ENCODE measurements at places on chromosomes 6 and 20. TPM values are rescaled to one million over a fixed set of nuclear protein-coding genes. Genes with fewer than 3 reads are reported as not detected.

GTSF1L gene
- total RNA-seq, result not detected

GRCh38 chr6:10510592-10511367 is 10.4 kb upstream of the GCNT2 start:
- no peak for DNase-seq

GRCh38 chr6:90286884-90287488 is 9.7 kb downstream of the BACH2 start:
- DNase-seq, result peak; percentile 23

PROCR gene
- total RNA-seq, result 56.6 TPM

FAM217A gene
- not detected for total RNA-seq

DNA sequence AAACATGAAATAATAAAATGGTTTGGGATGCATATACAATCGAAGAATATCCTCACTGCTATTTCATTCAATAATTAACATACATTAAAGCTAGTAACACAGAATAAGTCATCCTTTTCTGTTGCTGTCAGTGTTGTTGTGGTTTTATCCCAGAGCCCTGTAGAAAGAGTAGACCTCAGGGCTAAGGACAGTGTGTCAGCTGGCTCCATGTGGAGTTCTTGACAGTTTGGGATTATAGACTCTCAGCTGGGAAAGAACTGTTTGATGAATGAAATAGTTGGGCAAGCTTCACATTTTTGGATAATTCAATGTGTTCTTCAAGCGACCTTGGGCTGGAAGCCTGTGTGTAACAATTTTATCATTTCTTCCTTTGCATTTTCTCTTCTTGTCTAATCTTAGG is 10.1 kb downstream of the UTRN start:
- DNase-seq, result no peak

GRCh38 chr6:6256259-6256658 is 64.2 kb downstream of the F13A1 start:
- no peak for DNase-seq

GRCh38 chr6:144315981-144316861 is 31.1 kb downstream of the UTRN start:
- no peak for DNase-seq

STMN3 gene
- total RNA-seq, result 30.5 TPM

LY6G6C gene
- total RNA-seq, result not detected

PRL gene
- total RNA-seq, result not detected

EFCAB8 gene
- 1.5 TPM for total RNA-seq

- no peak for DNase-seq
These were observed 190.1 kb downstream of the SASH1 start for GRCh38 chr6:148532698-148533097.

DNA sequence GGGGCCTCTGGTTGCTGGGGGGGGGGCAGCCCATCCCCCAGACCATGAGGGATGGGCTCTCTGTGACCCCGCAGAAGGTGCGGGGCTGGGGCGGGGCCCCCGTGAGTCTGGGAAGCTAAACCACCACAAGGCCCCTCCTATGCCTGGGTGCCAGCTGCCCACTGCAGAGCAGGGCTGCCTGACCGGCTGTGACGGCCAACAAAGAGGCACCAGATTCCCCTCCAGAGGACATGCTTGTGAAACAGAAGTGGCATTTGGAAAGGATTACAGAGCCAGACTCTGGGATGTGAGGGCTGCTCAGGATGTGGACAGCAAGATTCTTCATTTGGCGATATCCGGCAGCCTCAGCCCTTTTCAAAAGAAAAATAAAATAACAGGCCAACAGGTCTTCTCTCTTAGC is 16.5 kb upstream of the NTSR1 start:
- no peak for DNase-seq

GRCh38 chr20:54173653-54174456 is at the start of gene CYP24A1:
Gene CYP24A1 (minus strand): TSS chr20:54173986. CDS start chr20:54173579, 407 bp downstream.
- no peak for DNase-seq

DNA sequence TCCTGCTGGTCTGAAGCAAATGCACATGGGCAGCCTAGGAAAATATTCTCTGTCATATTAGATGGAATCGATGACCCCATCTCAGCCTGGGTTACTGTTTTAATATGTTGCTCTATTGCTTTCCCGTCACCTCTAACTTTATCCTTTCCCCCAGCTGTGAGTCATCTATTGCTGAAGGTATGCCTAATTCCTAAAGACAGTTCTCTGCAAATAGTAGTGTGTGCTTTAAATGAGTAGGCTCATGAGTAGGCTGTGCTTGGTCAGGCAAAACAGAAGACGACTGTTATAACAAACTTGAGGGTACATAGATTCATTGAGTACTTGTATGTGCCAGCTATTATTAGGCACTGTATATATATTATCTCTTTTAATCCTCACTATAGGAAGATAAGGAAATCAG is 47.2 kb downstream of the CTNNBL1 start:
- no peak for DNase-seq

DNA sequence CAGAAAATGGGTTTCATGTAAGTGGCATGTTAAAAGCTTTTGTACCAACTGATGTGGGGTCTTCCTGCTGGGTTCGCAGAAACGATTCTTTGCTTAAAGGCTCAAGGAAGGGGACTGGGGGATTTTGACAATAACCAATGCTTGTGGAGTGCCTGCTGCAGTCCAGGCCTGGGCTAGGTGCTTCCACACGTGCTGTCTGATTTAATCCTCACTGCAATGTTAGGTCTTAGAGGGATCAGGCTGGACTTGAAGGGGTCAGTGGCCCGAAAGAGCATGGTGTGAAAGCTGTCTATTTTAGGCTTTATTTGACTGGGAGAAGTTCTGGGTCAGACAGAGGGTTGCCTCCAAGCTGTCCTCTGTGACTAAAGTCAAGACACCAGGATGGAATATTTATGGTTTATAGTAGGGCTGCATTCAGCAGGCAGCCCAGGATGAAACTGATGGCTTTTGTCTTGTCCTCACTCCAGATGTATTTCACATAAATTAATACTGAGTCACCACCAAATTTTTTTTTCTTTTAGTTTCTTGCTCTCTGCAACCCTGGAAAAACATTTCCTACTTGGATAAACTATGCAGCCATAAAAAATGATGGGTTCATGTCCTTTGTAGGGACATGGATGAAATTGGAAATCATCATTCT is 219.1 kb downstream of the ZMYND8 start:
- no peak for DNase-seq

- no peak for DNase-seq
These were observed 106.4 kb downstream of the PPP1R14C start for GRCh38 chr6:150249261-150249660.

HECA gene
- 27.4 TPM for total RNA-seq

GRCh38 chr6:158019416-158019815 is 37.8 kb downstream of the SYNJ2 start:
- no peak for DNase-seq
